Stimulated activated CD8-positive, alpha-beta memory T cell treated with anti-CD3 and anti-CD28 coated beads, Interleukin-4, amount 100 ng/mL, for 24 hours (primary cell): ENCODE measurements at places on chromosomes 3 and 15.

DNA sequence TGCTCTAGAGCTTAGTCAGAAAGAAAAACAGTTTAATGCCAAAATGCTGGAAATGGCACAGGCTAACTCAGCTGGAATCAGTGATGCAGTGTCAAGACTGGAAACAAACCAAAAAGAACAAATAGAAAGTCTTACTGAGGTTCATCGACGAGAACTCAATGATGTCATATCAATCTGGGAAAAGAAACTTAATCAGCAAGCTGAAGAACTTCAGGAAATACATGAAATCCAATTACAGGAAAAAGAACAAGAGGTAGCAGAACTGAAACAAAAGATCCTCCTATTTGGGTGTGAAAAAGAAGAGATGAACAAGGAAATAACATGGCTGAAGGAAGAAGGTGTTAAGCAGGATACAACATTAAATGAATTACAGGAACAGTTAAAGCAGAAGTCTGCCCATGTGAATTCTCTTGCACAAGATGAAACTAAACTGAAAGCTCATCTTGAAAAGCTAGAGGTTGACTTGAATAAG is 150.5 kb upstream of the LRRFIP2 start:
- DNase-seq: no peak

- DNase-seq: no peak
These were observed 283.3 kb upstream of the TRIM42 start for GRCh38 chr3:140394488-140395133.

DNA sequence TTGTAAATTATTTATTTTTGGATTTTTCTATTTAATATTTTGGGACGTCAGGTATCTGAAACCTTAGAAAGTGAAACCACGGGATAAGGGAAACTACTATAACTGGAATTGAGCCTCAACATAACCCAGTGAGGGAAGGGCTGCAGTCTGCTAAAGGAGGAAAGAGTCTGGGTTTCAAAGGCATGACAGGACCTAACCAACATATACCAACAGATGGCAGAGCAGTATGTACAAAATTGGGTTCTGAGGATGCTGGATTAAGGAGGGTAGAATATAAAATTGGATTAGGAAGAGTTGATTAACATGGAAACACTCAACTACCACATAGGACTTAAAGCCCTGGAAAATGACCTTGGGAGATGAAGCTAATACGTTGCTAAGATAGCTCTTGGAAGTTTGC is 603.5 kb downstream of the MECOM start:
- no peak for DNase-seq

DNA sequence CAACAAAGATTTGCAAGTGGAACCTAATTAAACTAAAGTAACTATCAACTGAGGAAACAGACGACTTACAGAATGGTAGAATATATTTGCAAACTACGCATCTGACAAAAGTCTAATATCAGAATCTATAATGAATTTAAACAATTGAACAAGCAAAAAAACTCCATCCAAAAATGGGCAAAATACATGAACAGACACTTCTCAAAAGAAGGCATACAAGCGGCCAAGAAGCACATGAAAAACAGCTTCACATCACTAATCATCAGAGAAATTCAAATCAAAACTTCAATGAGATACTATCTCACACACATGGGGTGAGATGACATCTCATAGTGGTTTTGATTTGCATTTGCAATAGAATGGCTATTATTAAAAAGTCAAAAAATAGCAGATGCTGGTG is 128.6 kb downstream of the POLR2M start:
- DNase-seq: no peak

- no peak for DNase-seq
These were observed 5.5 kb downstream of the FGF7 start for GRCh38 chr15:49428409-49429095.

DNA sequence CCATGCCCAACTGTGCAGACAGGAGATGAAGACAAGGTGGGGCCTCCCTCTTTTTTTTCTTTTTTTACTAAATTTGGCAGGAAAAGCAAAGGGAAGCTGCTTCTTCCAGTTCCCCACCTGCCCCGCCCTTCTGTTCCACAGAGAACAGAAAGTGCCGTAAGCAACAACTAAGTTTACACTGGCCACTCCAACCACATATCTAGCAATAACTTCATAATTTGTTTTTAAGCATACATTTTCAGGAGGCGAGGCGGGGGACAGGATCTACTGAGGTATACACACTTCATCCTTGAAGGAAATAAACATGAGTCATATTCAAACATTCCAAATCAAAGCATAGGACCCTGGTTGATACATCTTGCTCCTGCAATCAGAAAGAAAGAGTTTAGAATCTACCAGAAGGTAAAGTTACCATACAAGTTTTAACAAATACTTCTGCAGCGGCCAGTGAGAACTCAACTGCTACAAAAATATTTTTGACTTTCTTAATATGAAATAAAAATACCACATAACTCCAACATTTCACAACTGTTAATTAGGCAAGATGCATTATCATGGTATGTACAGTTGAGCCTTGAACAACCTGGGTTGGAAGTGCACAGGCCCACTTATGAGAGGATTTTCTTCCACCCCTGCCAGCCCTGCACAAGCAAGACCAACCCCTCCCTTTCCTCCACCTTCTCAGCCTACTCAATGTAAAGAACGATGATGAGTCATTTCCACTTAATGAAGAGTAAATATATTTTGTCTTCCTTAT is 50.7 kb downstream of the FOXP1 start:
- DNase-seq: no peak

DNA sequence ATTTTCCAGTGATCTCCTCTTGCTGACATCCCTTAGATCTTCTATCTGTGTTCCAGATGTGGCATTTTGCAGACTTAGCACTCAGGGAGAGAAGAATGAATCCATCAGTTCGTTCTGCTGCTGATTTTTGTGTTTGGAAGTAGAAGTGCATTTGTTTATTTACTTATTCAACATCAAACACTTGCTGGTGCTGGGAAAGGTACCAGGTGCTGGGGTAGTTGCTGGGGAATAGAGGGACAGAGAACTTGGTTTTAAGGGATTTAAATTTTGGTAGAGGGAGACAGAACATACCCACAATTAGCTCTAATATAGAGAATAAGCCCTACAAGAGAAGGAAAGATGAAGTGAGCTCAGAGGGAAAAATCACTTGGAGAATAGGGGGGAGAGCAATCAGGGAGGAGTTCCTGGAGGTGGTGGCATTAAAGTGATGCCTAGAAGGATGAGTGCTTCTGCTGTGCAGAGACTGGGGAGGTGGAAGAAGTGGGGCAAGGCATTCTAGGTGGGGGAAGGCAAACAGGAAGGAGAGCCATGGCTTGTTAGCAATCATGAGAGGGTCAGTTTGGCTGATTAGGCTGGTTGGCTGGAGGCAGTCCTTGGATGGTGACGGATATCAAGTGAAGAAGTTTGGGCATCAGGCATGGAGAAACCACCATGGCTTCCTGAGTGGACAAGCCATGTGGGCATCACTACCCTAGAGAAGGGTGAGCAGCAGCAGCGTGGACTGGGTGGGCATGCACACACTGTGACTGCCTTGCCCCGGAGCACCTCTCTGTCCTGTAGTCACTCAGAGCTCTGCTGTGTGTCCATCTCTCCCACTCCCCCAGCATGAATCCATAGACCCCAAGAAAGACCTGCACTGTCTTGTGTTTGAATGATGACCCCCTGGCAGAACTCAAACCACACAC is 197.3 kb downstream of the OPA1 start:
- DNase-seq: no peak

DNA sequence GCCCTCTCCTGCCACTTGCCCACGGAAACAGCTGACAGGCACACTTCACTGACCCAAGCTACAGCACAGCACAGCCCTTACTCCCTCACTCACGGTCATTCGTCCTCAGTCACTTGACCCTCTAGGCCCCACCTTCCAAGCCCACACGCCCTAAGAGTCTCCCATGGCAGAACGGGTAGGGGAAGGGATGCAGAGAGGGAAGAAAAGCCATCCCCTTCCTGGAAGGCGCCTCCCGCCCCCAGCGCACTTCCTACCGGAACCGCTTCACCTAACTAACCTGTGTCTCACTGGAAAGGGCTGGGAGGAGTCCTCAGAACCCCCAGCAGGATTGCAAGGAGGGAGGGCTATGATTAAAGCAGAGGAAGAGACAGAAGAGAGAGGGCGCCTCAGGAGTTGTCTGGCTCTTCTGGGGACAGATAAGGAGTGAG is 22.9 kb downstream of the EPHB3 start:
- no peak for DNase-seq

DNA sequence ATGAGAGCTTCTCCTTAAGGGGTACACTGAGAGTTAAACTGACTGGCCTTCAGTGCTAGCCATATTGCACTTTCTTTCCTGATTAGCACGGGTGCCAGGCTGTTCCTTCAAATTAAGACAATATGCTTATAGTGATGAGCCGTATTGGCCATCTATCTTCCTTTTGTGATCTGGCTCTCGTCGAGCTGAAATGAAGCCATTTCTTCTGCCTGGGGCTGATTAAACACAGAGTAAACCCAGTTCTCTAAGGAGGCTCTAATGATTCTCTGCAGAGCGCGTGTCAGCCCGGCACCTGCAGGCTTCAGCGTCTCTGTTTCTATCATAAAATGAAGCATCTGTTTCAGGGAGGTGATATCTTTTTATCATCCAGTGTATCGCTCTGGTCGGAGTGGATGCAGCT is 107.5 kb upstream of the NR2F2 start:
- DNase-seq: no peak

- DNase-seq: no peak
These were observed 17.4 kb downstream of the GPR160 start for GRCh38 chr3:170055209-170055608.

DNA sequence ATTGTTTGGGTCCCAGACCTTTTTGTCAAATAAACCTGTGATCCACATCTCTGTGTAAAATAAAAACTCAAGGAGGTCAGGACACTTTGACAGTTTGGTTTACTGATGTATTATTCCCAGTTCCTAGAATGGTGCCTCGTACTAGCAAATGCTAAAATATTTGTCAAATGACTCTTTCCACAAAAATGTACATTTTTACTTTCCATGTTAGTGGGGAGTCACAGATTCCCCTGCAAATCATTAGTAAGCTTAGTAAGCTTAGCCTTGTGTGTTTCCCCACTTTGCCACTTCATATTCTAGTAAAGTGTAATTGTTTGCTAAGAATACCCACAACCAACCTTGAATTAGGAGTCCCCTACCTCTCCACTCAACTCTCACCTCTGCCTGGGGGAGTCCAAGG is 2.4 kb upstream of the MAGI1 start:
- no peak for DNase-seq

GRCh38 chr15:33101036-33101435 is 93.5 kb downstream of the FMN1 start:
- no peak for DNase-seq

DNA sequence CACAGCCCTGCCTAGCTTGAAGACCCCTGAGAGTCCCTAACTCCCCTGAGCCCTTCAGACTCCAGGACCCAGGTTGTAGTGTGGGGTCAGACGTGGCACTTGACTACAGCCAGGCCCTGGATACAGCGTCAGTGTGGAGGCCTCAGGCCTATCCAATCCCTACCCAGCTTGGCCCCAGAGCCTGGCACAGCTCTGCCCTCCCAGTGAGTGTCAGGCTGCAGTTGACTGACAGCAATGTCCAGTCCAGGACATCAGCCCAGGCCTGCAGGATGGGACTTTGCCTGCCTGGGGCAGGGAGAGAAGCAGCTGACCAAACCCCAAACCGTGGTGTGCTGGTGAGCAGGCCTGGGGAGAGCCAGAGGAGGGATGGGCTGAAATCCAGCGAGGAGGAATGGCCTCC is 27.3 kb downstream of the KLF13 start:
- DNase-seq: no peak

- no peak for DNase-seq
These were observed 10.9 kb upstream of the FAM107A start for GRCh38 chr3:58588030-58588614.

DNA sequence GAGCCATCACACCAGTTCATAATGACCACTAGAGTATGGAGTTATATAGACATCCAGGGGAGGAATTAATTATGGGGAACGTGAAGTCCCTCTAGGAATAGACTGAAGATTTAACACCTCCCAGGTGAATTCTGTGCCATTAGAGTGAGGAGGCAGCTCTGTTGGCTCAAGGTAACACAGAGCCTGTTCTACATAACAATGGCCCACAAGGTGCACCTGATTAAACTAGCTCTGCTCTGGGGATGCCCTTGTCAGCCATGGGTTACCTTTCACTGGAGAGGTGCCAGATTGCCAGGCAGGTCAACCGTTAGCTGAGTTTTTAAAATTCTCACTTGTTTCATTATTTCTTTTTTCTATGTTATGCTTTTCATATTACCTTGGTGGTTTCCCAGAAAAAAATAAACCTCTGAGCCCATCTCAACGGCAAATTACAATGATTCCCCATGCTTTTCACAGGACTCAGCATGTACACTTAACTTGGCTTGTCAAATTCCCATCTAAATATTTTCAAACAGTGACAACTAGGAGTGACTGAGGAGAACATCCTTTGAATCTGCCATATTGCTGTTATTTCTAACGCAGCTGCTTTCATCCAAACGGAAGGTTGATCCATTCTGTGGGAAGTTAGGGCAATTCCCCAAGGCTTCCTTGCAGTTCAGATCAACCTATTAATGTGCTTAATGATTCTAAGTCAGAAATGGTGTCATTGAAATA is 512.9 kb downstream of the MCTP2 start:
- no peak for DNase-seq

GRCh38 chr15:66774001-66774814 is 72.2 kb downstream of the SMAD6 start:
- peak; percentile 12 for DNase-seq

GRCh38 chr15:97037080-97037479 is 706.6 kb downstream of the NR2F2 start:
- no peak for DNase-seq

- no peak for DNase-seq
These were observed 14.5 kb downstream of the NCEH1 start for GRCh38 chr3:172696357-172696756.

- no peak for DNase-seq
These were observed 49.5 kb downstream of the IQGAP1 start for GRCh38 chr15:90437516-90437915.

DNA sequence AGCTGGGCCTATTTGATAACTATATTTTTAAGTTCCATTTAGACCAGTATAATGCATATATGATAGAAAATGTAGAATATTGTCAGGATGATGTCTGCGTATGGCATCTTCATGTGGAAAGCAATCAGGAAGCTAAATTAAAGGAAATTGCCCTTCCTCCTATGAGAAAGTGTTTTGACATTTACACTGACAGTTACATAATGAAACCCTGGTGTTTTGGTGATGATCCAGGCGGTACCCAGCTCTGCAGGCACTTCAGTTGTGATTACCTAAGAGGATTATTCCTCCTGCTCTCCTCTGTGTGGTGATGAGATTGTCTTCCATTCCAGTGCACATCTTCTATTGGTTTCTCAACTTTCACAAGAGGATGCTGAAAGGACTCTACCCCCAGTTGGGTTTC is 126.5 kb upstream of the MITF start:
- no peak for DNase-seq

GRCh38 chr15:29612096-29612495 is 210.2 kb downstream of the TJP1 start:
- DNase-seq: no peak

GRCh38 chr3:126549861-126550487 is 8.8 kb downstream of the C3orf22 start:
- DNase-seq: no peak

DNA sequence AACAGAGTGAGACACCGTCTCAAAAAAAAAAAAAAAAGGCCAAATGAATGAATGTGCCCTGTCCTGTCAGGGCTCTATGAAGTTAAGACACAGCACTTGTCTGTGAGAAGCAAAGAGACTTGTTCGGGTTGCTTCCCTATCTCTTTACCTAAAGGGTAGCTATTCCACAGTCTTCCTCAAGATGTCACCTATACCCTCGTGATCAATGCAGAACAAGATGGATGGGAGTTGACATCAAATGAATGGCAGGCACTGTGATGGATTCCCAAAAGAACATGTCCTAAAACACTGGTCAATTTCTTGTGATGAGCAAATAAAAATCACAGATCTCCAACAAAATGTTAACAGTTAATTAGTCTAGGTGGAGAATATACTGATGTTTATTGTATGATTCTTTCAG is 9.5 kb downstream of the TADA3 start:
- DNase-seq: no peak
